ENCODE measurements at places on chromosomes 5 and 9. TPM values are rescaled to one million over a fixed set of nuclear protein-coding genes. Genes with fewer than 3 reads are reported as not detected.
A peak's percentile ranks its signal among the peaks of the same experiment; 100 is the strongest.

- no peak overlapping the region for H3K27ac ChIP-seq
- no peaks in the 10 kb centered on the region for H3K27me3 ChIP-seq
- H3K36me3 ChIP-seq: no peaks in the 10 kb centered on the region
Observed at GRCh38 chr5:94276751-94277150, 341.7 kb downstream of the KIAA0825 start.

DNA sequence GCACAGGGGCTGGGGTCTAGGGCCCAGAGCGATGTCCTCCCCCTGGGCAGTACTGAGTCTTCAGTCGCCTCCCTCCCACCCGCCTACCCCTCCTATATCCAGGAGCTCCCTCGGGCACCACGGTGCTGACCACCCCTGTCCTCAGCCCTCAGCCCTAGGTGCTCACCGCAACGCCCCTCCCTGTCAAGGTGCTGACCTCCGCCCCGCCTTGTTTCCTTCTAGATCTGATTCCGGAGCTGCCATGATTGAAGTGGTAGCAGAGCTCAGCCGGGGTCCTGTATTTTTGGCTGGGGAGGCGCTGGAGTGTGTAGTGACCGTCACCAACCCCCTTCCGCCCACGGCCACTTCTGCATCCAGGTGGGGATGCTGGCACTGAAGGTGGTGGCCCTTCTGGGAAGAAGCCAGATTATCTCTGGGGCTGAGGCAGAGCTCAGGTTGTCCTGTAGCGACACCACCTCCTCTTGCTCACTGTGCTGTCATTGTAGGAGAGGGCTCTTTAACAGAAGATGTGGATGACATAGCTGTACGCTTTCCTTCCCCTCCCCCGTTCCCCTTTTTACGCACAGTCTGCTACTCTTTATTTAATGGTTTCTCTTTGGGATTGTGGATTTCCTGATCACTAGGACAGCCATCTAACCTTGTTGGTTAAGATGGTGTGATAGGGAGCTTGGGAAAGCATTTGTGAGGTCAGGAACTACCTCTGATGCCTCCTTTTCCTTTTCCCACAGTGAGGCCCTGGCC, 598 bp downstream of the RGP1 start:
- no peaks in the 10 kb centered on the region for H3K27me3 ChIP-seq
- H3K4me3 ChIP-seq: peak overlapping the region; percentile 78
- DNase-seq: peak; percentile 35
- H3K36me3 ChIP-seq: peaks cover 48% of the 10 kb centered on the region
- peak overlapping the region; percentile 52 for H3K27ac ChIP-seq
- peaks cover 20% of the 10 kb centered on the region for H3K4me1 ChIP-seq

DNA sequence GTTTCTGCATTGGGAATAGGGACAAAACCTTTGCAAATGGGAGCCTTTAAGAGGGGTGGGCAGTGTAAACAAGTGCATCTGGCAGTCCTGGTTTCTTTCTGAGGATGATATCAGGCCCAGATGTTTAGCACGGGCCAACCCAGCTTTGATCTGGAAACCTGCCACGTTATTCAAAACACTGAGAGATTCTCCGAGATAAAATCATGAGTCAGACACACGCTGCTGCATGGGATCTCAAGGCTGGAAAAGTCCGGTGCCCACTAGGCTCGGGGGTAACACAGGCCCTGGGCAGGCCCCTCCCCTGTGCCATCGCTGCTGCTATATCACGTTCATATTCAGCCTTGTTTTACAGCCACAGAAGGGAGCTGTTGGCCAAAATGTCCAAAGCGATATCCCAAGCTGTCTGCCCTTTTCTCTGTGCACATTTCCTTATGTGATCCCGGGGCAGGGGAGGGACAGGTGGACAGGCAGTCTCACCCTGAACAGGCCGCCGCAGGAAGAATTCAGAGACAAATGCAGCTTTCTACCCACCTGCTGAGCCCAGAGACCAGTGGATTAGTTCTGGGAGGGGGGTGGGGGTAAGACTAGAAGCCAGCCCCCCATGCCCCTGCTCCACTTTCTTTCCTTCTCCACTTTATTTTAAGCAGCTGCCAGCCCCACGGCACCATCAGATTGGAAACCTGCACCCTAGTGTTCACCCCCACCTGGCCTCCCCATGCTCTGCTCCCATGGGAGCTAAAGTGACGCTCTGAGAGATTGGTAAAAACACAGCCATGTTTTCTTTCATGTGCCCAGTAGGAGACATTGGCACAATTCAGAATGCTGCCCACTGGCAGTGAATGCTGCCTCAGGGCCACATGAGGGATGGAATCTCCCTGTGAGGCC, 63.1 kb downstream of the TMOD1 start:
- H3K36me3 ChIP-seq: no peaks in the 10 kb centered on the region
- no peaks in the 10 kb centered on the region for H3K4me1 ChIP-seq
- peaks cover 37% of the 10 kb centered on the region for H3K27me3 ChIP-seq

GRCh38 chr9:92122061-92122460, 6.8 kb upstream of the SPTLC1 start:
- DNase-seq: no peak
- no peak overlapping the region for H3K4me3 ChIP-seq
- no peaks in the 10 kb centered on the region for H3K36me3 ChIP-seq
- H3K27ac ChIP-seq: no peak overlapping the region
- peaks cover 47% of the 10 kb centered on the region for H3K27me3 ChIP-seq

- no peak overlapping the region for H3K27ac ChIP-seq
- no peaks in the 10 kb centered on the region for H3K36me3 ChIP-seq
- H3K4me1 ChIP-seq: peaks cover 21% of the 10 kb centered on the region
- no peak overlapping the region for H3K4me3 ChIP-seq
- H3K27me3 ChIP-seq: no peaks in the 10 kb centered on the region
- DNase-seq: no peak
Observed at GRCh38 chr5:111826064-111826463, 69.1 kb upstream of the NREP start.

- no peak overlapping the region for H3K27ac ChIP-seq
- peaks cover 8% of the 10 kb centered on the region for H3K4me1 ChIP-seq
- no peaks in the 10 kb centered on the region for H3K27me3 ChIP-seq
- peaks cover 27% of the 10 kb centered on the region for H3K36me3 ChIP-seq
- no peak for DNase-seq
Observed at GRCh38 chr9:83000765-83001164, 62.2 kb downstream of the RASEF start.

DNA sequence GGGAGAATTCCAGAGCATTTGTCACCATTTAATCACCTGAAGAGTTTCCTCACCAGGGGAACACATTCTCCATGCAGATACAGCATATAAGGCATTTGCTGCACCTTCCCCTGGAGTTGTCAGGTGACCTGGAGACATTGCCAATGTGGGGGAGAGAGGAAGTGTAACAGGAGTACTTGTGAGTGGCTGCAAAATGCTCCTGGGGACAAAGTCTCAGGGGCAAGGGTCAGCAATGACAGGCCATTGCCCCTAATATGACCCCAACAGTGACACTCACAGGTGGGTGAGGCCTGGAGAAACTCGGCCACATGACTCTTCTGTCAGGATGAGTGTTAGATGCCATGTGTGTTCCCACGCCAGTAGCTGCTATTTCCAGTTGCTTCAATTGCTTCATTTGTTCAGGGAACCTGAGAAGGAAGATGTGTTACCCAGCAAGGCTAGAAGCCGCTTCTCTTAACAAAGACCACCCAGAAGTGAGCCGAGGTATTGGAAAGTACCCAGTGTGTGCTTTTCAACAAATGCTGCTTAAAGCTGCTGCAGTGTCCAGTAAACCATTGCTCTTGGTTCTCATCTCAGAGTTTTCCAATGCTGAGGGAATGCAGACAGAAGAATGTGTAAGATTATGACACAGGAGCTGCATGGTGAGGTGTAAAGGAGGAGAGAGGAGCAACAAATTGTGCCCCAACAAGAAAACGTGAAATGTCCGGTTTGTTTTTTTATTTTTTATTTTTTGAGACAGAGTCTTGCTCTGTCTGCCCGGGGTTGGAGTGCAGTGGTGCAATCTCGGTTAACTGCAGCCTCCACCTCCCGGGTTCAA, 128.2 kb upstream of the SLC44A1 start:
- H3K4me1 ChIP-seq: no peaks in the 10 kb centered on the region
- H3K27me3 ChIP-seq: no peaks in the 10 kb centered on the region
- no peak overlapping the region for H3K27ac ChIP-seq
- H3K4me3 ChIP-seq: no peak overlapping the region

The SMC2 gene
- total RNA-seq: 24.0 TPM

The PKD2L2 gene
- not detected for total RNA-seq

The HAVCR1 gene
- 6.0 TPM for total RNA-seq

The C5orf63 gene
- 11.0 TPM for total RNA-seq

The ZDHHC11 gene
- total RNA-seq: 53.7 TPM
